ENCODE measurements at places on chromosomes 13 and 19.

DNA sequence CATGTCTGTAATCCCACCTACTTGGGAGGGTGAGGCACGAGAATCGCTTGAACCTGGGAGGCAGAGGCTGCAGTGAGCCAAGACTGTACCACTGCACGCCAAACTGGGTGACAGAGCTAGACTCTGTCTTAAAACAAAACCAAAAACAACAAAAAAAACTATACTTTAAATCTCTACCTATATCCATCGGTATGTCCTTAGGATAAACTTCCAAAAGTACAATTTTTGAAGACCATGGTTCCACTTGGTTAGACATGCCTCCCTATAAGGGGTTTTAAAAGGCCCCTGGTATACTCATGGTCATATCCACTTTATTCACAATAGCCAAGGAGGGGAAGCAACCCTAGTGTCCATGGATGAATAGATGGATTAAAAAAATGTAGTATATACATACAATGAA lies 39.8 kb downstream of the RUBCNL start:
- DNase-seq, result no peak
- no peaks in the 10 kb centered on the region for H3K27me3 ChIP-seq
- no peaks in the 10 kb centered on the region for H3K4me1 ChIP-seq
- H3K27ac ChIP-seq, result no peak overlapping the region
- no peak overlapping the region for H3K4me3 ChIP-seq

DNA sequence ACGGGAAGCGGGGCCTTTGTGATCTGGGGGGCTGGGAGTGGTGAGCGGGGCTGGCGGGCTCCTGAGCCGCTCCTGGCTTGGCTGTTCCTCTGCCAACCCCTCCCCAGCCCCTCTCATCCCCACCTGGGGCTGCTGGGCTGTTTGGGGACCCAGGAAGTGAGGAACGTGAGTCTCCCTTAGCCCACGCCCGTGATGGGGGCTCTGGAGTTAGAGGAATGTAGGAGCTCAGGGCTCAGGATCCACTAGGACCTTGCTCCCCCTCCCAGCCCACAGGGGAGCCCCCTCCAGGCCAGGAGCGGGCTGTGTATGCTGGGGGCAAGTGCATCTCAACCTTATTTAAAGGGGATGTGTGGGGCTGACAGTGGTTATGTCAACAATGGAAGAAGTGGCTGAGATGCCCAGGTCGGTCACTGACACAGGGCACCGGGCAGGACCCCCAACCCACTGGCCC lies 134.1 kb downstream of the URI1 start:
- DNase-seq, result no peak
- H3K4me3 ChIP-seq, result no peak overlapping the region
- no peaks in the 10 kb centered on the region for H3K4me1 ChIP-seq
- no peaks in the 10 kb centered on the region for H3K27me3 ChIP-seq
- no peaks in the 10 kb centered on the region for H3K36me3 ChIP-seq

- H3K36me3 ChIP-seq, result no peaks in the 10 kb centered on the region
- no peaks in the 10 kb centered on the region for H3K27me3 ChIP-seq
- no peak overlapping the region for H3K27ac ChIP-seq
- DNase-seq, result peak; percentile 13
These were observed 1.2 kb upstream of the FBXL3 start for GRCh38 chr13:77028202-77028601.

GRCh38 chr13:91894316-91894715 lies 495.9 kb downstream of the GPC5 start:
- H3K4me1 ChIP-seq, result no peaks in the 10 kb centered on the region
- no peak overlapping the region for H3K4me3 ChIP-seq
- DNase-seq, result no peak
- no peaks in the 10 kb centered on the region for H3K36me3 ChIP-seq
- H3K27me3 ChIP-seq, result no peaks in the 10 kb centered on the region
- no peak overlapping the region for H3K27ac ChIP-seq

DNA sequence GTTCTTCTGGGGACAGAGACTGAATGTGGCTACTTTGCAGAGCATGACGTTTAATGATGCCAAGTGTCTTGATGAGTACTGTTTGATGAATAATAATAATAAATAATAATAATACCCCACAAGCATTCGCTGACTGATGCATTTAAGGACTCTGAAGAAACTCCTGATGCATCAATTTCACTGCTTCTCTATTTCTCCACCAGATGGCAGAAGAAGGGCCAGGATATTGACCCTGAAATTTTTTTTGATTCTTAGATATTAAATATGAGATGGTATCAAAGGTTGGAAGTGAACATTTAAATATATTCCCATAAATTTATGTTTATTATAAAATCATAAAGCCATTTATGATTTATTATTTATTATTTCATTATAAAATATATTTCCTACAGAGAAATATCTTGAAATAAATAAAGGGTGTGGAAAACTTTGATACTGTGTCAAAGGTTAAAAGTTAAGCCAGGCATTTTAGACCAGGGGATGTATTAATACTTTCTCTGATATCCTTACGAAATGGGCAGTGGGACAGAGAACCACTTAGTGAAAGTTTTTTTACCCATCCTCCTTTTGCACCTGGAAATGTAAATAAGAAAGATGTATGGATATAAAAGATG lies 170.9 kb downstream of the LACC1 start:
- no peaks in the 10 kb centered on the region for H3K27me3 ChIP-seq
- H3K36me3 ChIP-seq, result no peaks in the 10 kb centered on the region
- no peak overlapping the region for H3K4me3 ChIP-seq

- no peaks in the 10 kb centered on the region for H3K36me3 ChIP-seq
- no peak for DNase-seq
- no peak overlapping the region for H3K4me3 ChIP-seq
- peaks cover 2% of the 10 kb centered on the region for H3K4me1 ChIP-seq
- H3K27me3 ChIP-seq, result no peaks in the 10 kb centered on the region
- no peak overlapping the region for H3K27ac ChIP-seq
These were observed 24.2 kb downstream of the C19orf12 start for GRCh38 chr19:29690842-29691241.

GRCh38 chr19:2729943-2730818 lies 9.0 kb upstream of the DIRAS1 start:
- H3K4me1 ChIP-seq, result no peaks in the 10 kb centered on the region
- H3K27ac ChIP-seq, result no peak overlapping the region
- no peak overlapping the region for H3K4me3 ChIP-seq
- no peaks in the 10 kb centered on the region for H3K27me3 ChIP-seq
- DNase-seq, result no peak
- no peaks in the 10 kb centered on the region for H3K36me3 ChIP-seq

- H3K27me3 ChIP-seq, result peaks cover 2% of the 10 kb centered on the region
- H3K4me3 ChIP-seq, result no peak overlapping the region
- H3K36me3 ChIP-seq, result no peaks in the 10 kb centered on the region
- no peaks in the 10 kb centered on the region for H3K4me1 ChIP-seq
- no peak overlapping the region for H3K27ac ChIP-seq
These were observed 25.0 kb downstream of the SHC2 start for GRCh38 chr19:435707-436412.

DNA sequence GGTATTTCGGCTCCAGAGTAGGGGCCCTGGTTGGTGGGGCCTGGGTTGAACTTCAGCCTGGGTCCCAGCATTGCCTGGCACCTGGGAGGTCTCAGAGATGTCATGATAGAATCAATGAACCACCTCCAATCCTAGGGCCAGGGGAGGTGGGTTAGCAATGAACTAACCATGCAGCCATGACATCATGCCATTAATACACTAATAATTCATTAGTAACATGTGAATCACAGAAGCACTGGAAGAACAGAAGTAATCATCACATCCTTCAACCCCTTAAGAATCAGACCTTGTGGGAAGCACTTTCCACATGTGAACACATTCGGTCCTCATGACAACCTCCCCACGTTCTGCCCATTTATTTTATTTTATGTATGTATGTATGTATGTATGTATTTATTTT lies 6.9 kb downstream of the NOSIP start:
- H3K4me1 ChIP-seq, result peaks cover 4% of the 10 kb centered on the region
- no peak overlapping the region for H3K27ac ChIP-seq
- no peak overlapping the region for H3K4me3 ChIP-seq
- no peak for DNase-seq
- no peaks in the 10 kb centered on the region for H3K36me3 ChIP-seq

- H3K4me3 ChIP-seq, result no peak overlapping the region
- no peak overlapping the region for H3K27ac ChIP-seq
- H3K4me1 ChIP-seq, result no peaks in the 10 kb centered on the region
- DNase-seq, result peak; percentile 71
These were observed 65.1 kb upstream of the GTF3A start for GRCh38 chr13:27359199-27359821.

- H3K4me3 ChIP-seq, result no peak overlapping the region
- H3K4me1 ChIP-seq, result no peaks in the 10 kb centered on the region
- H3K36me3 ChIP-seq, result no peaks in the 10 kb centered on the region
- H3K27ac ChIP-seq, result no peak overlapping the region
These were observed 173.0 kb downstream of the KLF12 start for GRCh38 chr13:73961181-73961580.

DNA sequence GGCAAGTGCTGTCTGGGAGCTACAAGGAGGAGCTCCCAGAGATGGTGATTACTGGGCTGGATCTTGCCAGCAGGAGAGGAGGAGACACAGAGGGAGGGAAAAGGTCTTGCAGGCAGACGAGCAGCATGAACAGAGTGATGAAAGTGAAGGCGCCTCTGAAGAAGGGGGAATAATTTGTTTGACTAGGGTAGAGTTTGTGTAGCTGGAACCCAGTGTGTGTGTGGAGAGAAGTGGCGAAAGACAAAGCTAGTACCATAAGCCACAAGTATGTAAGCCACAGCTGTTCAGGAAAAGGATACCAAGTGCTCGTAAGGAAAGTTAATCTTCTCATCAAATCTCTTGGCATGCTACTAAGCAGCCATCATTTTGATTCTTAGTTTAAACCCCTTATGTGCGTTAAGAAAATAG lies 5.4 kb downstream of the FLT1 start:
- H3K36me3 ChIP-seq, result no peaks in the 10 kb centered on the region
- no peak for DNase-seq
- no peaks in the 10 kb centered on the region for H3K4me1 ChIP-seq
- H3K27me3 ChIP-seq, result peaks cover 32% of the 10 kb centered on the region
- no peak overlapping the region for H3K4me3 ChIP-seq
